ENCODE measurements at places on chromosomes 12 and 14.
A peak's percentile ranks its signal among the peaks of the same experiment; 100 is the strongest.

GRCh38 chr14:61733972-61734371 lies 28.2 kb upstream of the SNAPC1 start:
- DNase-seq: no peak

- DNase-seq: no peak
Measured at GRCh38 chr12:71524626-71525025, 85.0 kb downstream of the LGR5 start.

DNA sequence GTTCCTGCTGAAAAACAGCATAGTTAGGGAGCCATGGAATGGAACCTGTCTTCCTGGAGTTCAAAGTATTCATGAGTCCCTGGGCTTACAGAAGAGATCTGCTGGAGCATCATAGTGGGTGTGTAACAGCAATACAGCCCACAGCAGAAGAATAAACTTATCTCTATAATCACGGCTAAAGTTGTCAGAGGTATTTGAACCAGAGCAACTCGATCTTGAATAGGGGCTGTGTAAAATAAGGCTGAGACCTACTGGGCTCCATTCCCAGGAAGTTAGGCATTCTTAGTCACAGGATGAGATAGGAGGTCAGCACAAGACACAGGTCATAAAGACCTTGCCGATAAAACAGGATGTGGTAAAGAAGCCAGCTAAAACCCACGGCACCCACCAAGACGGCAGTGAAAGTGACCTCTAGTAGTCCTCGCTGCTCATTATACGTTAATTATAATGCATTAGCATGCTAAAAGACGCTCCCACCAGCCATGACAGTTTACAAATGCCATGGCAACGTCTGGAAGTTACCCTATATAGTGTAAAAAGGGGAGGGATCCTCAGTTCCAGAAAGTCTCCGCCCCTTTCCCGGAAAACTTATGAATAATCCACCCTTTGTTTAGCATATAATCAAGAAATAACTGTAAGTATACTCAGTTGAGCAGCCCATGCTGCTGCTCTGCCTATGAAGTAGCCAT lies 223.4 kb downstream of the PCNX1 start:
- peak; percentile 86 for DNase-seq

DNA sequence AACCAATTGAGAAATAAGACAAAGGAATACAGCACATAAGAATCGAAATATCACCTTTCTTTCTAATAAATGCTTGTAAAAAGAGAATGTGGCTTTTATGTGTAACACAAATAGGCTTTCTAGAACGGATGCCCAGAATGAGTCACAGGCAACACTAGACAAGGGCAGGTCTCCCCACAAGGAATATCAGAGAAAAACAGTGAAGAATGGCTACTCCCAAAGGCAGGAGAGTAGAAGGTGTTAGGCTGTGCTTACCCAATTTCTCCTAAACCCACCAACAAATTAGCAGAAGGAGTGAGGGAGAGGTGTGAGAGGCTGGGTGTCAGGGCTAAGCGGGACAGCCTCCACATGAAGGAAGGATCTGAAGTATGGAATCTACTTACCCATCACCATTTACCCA lies 55.2 kb downstream of the GALNT4 start:
- DNase-seq: no peak

DNA sequence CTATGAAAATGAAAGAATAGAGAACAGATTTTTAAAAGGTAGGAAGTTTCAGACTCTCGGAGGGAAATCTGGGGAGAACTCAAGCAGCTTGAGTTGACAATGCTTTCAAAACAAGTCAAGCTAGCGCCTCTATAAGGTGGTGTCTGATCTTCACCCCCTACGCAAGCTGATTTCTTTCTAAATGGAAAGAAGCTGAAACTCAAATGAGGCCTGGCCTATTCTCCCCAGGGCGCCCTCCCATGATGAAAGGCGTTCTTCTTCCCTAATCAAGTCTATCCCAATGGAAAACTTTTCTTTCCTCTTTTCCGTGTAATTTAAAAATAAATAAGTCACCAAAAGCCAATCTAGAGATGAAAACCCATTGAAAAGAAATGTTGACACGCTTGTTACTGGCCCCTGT lies 20.6 kb downstream of the PTHLH start:
- DNase-seq: no peak

- DNase-seq: no peak
Measured at GRCh38 chr14:98219638-98220037, 1052.4 kb downstream of the BCL11B start.

DNA sequence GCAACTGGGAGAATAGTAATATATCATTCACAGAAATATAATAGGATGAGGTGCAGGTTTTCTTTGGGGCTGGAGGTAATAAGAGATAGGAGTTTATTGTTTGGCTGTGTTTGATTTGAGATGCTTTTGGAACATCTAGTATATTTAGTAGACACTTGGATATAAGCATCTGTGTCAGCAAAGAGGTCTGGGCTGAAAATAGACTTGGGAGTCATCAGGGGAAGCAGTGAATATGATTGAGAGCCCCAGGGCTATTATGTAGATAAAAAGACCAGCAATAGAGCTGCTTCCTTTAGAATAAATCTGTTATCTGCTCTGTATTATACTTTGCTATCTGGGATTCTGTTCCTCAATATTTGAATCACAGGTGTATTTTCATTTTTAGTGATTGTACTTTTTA lies 36.6 kb downstream of the SPATA7 start:
- DNase-seq: no peak

DNA sequence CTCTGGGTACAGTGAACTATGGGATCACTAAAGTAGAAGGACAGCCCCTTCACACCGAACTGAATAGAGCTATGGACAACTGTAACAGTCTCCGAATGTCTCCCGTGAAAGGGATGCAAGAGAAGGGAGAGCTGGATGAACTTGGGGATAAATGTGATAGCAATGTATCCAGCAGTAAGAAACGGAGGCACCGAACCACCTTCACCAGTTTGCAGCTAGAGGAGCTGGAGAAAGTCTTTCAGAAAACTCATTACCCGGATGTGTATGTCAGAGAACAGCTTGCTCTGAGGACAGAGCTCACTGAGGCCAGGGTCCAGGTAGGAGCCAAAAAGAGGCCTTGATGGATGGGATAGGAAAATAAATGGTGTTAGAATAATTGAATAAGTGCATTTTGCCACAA lies 3.5 kb downstream of the ALX1 start:
- DNase-seq: no peak

GRCh38 chr14:103155010-103155409 lies 31.7 kb downstream of the TNFAIP2 start:
- DNase-seq: peak; percentile 33

- DNase-seq: no peak
Measured at GRCh38 chr12:85963326-85963725, 89.2 kb downstream of the NTS start.

- DNase-seq: no peak
Measured at GRCh38 chr12:76533331-76533730, 26.2 kb downstream of the OSBPL8 start.

Measured in SW 1271 (cell line).